ENCODE measurements at places on chromosomes 11 and 22. TPM values are rescaled to one million over a fixed set of nuclear protein-coding genes. Genes with fewer than 3 reads are reported as not detected.

DNA sequence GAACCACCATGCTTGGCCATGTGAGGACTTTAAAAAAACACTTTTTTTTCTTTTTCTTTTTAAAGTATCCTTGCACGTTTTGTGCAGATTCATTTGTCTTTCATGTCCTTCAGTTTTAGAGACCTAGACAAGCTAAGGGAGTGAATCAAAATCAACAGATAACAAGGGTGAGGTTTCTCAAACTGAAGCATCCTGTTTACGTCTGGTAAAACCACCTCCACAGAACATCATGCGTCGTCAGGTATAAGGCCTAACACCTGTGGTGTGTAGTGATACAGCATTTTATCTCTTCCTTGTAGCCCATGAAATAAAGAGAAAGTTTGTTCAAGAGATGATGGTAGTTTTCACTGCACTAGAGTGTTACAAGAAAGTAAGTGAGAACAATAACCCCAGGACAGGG is 26.3 kb upstream of the CSF2RB start:
- DNase-seq = no peak

GRCh38 chr22:36086170-36086490 is 57.5 kb upstream of the RBFOX2 start:
- DNase-seq = no peak

Gene RAB38
- 23.9 TPM for polyA plus RNA-seq

GRCh38 chr11:61293867-61294716 is 1.0 kb downstream of the VWCE start:
- peak; percentile 54 for DNase-seq

DNA sequence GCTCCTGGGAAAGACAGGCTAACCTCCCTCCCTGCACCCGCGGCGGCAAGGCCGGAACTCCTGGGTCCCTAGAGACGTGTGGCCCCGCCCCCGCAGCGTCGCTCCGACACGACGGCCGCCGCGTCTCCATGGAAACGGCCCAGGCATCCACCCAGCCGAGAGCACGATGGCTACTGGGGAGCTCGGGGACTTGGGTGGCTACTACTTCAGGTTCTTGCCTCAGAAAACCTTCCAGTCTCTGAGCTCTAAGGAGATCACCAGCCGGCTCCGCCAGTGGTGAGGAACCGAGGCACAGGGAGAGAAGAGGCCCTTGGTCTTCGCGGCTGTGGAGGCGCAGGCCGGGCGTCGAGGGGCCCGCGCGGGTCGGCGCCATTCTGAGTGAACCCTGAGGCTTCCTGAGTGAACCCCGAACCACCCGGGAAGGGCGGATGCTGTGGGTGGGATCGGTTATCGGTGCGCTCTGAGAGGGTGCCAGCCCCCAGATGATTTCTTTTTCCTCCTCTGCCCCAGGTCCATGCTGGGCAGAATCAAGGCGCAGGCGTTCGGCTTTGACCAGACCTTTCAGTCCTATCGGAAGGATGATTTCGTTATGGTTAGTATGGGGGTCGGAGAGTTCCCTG is at the start of gene CFAP300:
CFAP300 (plus strand) TSS at position 133 of the 620 bp plus-strand sequence; CDS start at position 167, 34 bp downstream.
- DNase-seq = peak; percentile 73

DNA sequence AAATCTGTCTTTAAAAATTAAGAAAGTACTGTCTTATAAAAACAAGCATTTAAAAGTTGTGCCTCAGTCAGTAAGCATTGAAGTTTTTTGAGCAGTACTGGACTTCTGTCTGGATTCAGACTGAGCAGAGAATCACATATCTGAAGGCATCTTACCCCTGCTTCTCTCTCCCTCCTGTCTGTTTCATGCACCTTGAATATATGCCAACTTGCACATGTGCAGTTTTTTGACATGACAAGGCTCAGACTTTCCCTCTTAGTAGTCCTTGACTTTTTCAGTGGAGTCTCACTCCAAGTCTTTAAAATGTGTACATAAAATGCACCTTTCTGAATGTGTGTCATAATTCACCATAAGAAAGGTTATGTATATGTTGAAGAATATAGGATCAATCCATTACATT is 19.8 kb downstream of the SPECC1L start:
- DNase-seq = no peak

Gene VPREB1
- 0.38 TPM for polyA plus RNA-seq

GRCh38 chr11:57214494-57214893 is 22.6 kb downstream of the APLNR start:
- no peak for DNase-seq

DNA sequence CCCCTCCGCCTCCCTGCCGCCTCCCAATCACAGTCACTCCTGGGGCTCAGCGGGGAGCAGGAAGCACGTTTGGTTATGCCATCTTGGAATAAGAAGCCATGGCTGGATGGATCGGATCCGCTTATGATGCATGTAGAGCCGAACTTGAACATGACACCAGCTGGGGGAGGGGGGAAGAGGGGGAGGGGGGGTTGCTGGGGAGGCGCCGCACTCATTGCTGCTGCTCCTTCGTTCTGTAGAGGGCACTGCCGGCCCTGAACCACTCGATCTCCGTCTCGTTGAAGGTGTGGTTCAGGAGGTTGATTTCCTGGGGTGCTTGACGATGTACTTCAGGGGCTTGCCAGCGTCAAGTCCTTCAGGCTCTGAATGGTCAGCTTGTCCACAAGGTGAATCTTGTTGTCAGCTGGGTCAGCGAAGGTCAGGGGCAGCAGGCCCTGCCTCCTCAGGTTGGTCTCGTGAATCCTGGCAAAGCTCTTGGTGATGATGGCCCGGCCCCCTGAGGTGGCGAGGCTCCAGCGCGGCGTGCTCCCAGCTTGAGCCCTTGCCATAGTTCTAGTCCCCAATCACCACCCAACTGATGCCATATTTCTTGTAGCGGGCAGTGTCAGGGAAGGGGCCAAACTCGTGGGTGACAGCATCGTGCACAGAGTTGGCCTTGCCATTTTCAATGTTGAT is 476.9 kb upstream of the ISX start:
- DNase-seq = no peak

GRCh38 chr11:111137846-111138245 is 107.7 kb upstream of the POU2AF2 start:
- DNase-seq = no peak

DNA sequence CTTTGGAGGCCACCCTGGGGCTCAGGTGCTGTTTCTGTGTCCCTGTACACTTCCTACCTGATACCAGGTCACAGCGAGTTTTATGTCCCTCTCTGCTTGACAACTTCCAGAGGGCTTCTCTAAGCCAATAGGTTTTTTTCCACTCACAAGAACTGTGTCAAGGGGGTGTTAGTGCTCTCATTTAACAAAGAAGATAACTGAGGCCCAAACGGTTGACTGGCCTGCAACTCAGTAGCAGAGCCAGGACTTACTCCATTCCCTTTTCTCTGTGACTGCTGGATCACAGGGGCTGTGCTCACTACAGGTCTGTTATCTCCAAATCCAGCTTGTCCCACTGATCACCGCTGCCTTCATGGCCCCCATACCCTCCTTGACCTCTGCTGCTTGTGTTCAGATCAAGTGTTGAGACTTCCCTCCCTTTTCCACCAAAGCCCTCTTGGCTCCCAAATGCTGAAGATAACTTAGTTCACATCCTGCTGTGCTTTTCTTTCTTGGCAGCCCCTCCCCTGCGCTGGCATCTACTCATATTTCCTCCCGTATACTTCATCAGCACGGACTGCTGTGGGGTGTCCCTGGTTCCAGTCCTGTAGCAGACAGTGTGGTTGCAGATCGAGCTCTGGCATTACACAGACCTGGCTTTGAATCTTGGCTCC is 41.3 kb downstream of the POU2F3 start:
- DNase-seq = peak; percentile 30

DNA sequence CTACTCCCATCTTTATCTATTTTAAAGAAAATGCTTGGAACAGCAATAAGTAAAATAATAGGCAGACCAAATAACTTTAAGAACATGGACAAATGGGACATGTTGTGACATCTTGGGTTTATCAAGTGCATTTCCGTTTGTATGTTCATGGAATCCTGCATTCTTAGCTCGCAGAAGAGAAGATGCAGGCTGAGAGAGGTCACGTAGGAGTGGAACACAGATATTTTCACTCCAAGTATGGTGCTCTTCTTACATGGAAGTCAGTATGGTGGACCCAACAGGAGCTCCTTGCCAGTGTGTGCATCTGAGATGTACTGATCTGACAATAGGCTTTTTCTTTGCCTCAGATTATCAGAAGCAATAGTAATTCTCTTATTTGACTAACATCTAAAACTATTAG is 1.7 kb downstream of the E2F8 start:
- DNase-seq = no peak

Gene MYOD1
- not detected for polyA plus RNA-seq

Data from right lung (tissue), 10 donors.